Mesothelial cell of epicardium (in vitro differentiated cells): ENCODE measurements at places on chromosomes 11 and 22. TPM values are rescaled to one million over a fixed set of nuclear protein-coding genes. Genes with fewer than 3 reads are reported as not detected.

The TPBGL gene
- total RNA-seq = 0.07 to 0.11 TPM (median 0.11 TPM) in 3 replicates

The IL10RA gene
- 0.38 to 0.78 TPM (median 0.42 TPM) in 3 replicates for total RNA-seq

The TCN1 gene
- total RNA-seq = not detected in 3 replicates

The MFNG gene
- 0.83 to 0.97 TPM (median 0.91 TPM) in 3 replicates for total RNA-seq

The TSSK2 gene
- not detected in 3 replicates for total RNA-seq

The TRMT112 gene
- 178 to 201 TPM (median 184 TPM) in 3 replicates for total RNA-seq

The TEX54 gene
- total RNA-seq = not detected in 3 replicates

The EFCAB6 gene
- 1.6 to 2.6 TPM (median 2.6 TPM) in 3 replicates for total RNA-seq

The FLRT1 gene
- total RNA-seq = 7.1 to 7.9 TPM (median 7.3 TPM) in 3 replicates

The MUS81 gene
- total RNA-seq = 73.3 to 74.9 TPM (median 73.7 TPM) in 3 replicates

The PLEKHA7 gene
- total RNA-seq = 23.9 to 30.5 TPM (median 30.5 TPM) in 3 replicates

The GAB4 gene
- not detected in 3 replicates for total RNA-seq
